ENCODE measurements at places on chromosomes 1 and 21.

DNA sequence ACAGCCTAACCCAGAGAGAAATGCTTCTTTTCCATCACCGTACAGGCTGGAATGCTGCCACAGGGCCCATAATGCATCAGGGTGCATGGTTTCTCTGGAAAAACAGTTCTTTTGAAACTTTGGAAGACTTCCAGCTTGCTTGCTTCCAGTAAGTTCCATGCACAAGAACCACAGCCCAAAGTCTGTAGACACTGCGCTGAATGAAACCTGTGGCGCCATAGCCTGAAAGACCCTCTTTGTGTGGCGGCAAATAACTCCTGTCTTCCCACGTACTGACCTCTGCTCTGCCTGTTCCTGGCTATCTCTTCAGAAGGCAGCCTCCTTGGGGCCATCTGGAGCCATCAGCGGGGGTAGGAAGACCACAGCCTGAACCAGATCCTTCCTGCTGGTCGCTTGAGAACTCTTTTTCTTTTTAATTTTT is 15.1 kb downstream of the MIIP start:
- DNase-seq: peak; percentile 46

DNA sequence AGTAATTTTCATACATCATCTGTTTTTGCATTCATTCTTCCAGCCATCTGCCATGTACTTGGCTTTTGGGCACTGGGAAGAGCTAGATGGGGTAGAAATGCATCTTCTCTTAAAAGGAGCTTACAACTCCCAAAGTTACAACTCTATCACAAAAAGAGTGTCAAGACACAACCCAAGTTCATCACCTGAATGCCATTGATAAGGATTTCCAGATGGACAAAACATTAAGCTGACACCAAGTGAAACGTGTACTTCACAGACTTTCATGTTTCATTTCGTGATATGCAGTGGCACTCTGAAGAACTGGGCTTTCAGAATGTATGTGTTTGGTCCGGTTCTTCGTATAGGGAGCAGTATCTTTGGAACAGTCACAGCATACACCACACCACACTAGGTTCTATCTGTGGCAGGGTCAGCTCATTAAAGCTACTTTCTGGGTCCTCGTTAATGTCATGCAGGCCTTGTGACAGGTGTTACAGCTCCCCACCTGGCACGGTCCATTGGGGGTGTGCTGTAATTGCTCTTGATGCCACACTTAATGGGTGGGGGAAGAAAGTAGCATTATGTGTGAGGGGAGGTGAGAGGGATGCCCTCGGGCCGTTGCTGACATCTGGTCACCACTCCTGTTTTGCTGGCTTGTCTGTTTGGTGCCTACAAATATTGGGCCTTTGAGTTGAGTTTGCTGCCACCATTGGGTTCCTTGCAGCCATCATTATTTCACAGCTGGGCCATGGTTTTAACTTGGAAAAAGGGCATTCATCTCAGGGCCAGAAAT is 164.9 kb downstream of the NFIA start:
- no peak for DNase-seq

- no peak for DNase-seq
Observed at GRCh38 chr1:27152004-27152828, 2.7 kb downstream of the SLC9A1 start.

GRCh38 chr1:178797590-178797989 is 72.5 kb downstream of the RALGPS2 start:
- DNase-seq: no peak

DNA sequence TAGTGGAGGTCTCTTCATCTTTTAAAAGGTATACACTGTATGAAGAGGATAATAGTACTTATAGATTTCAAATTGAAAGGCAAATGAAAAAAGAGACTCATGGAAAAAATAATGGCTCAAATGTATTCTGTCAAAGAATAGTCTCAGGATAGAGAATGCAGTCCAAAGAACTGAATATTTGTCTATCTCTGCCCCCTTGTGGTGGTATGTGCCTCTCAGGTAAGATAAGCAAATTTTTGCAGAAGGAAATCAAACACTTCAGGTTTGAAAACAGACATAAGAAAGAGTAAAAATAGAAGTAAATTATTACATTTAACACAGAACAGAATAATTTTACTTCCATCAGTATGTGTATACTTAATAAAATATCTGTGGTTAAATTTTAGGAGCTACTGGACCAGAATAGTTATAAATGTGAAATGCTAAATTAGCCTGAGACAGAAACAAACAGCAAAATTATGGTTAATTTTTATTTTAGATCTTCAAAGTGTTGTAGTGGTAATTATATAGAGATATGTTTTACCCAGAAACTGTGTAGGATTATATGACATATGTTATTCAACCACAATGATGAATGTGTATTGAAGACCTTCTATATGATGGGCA is 164.4 kb upstream of the PALMD start:
- peak; percentile 83 for DNase-seq

DNA sequence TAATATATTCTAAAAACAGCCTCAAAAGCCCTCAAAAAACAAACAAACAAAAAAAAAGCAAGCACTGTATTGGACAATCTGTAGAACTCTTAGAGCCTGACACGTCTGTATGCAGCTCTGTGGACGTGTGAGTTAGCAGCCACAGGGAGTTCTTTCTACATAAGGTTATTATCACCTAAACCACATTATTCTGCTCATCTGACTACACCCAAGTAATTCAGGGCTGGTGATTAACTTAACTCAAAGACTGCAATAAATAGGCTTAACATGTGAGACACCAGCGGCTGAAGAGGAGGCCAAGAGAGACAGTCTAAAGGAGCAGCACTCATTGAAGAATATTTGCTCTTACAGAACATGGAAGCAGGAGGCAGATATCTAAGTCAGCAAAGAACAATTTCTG is 316.0 kb downstream of the VAV3 start:
- DNase-seq: peak; percentile 26

All from hematopoietic multipotent progenitor cell treated with erythropoietin and hydrocortisone succinate and interleukin-3 and kit ligand, for 4 days (in vitro differentiated cells).